ENCODE measurements at places on chromosomes 5 and 9. TPM values are rescaled to one million over a fixed set of nuclear protein-coding genes. Genes with fewer than 3 reads are reported as not detected.

FAM81B gene
- total RNA-seq: not detected

ELOVL7 gene
- total RNA-seq: 42.7 TPM

OBP2B gene
- total RNA-seq: not detected

CMYA5 gene
- total RNA-seq: 3.3 TPM

OSTF1 gene
- 27.0 TPM for total RNA-seq

HAND1 gene
- not detected for total RNA-seq

NUP155 gene
- total RNA-seq: 47.2 TPM

BAAT gene
- total RNA-seq: 18.6 TPM

DMRT2 gene
- not detected for total RNA-seq
